ENCODE measurements at places on chromosomes 2 and 18. TPM values are rescaled to one million over a fixed set of nuclear protein-coding genes. Genes with fewer than 3 reads are reported as not detected.

- DNase-seq: no peak
Measured at GRCh38 chr2:144201868-144202468, 318.0 kb downstream of the ZEB2 start.

The MC5R gene
- not detected for total RNA-seq

GRCh38 chr2:164896634-164897355 is 55.2 kb upstream of the COBLL1 start:
- DNase-seq: no peak

DNA sequence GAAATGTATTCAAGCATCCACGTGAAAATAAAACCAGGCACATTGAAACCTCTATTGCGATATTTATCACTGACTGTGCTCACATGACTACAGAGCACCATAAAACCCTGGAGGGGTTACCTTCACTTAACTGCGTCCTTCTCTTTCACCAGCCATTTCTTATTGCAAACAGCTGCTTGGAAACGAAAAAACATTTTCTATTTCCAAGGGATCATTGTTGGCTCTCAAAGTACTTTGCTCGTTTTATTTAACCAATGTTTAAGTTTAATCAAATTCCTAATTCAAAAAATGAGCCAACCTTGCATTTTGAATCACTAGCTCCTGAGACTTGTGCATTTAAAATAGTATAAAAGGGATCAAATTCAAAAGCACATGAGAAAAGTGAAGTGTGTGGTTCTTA is 134.4 kb downstream of the OSR1 start:
- no peak for DNase-seq

The IL18RAP gene
- 9.6 TPM for total RNA-seq

GRCh38 chr2:155223781-155224406 is 525.4 kb downstream of the KCNJ3 start:
- no peak for DNase-seq

GRCh38 chr2:13050764-13051163 is 334.0 kb downstream of the TRIB2 start:
- no peak for DNase-seq

- no peak for DNase-seq
Measured at GRCh38 chr18:49020621-49021021, 69.9 kb upstream of the SMAD7 start.

- DNase-seq: no peak
Measured at GRCh38 chr18:8858888-8859511, 153.6 kb downstream of the MTCL1 start.

The MEP1B gene
- total RNA-seq: not detected

The COL4A3 gene
- not detected for total RNA-seq

The PPP1R1C gene
- not detected for total RNA-seq

- DNase-seq: no peak
Measured at GRCh38 chr2:188238386-188238785, 53.3 kb upstream of the GULP1 start.

- DNase-seq: no peak
Measured at GRCh38 chr18:76371301-76372203, 123.5 kb downstream of the ZNF516 start.

DNA sequence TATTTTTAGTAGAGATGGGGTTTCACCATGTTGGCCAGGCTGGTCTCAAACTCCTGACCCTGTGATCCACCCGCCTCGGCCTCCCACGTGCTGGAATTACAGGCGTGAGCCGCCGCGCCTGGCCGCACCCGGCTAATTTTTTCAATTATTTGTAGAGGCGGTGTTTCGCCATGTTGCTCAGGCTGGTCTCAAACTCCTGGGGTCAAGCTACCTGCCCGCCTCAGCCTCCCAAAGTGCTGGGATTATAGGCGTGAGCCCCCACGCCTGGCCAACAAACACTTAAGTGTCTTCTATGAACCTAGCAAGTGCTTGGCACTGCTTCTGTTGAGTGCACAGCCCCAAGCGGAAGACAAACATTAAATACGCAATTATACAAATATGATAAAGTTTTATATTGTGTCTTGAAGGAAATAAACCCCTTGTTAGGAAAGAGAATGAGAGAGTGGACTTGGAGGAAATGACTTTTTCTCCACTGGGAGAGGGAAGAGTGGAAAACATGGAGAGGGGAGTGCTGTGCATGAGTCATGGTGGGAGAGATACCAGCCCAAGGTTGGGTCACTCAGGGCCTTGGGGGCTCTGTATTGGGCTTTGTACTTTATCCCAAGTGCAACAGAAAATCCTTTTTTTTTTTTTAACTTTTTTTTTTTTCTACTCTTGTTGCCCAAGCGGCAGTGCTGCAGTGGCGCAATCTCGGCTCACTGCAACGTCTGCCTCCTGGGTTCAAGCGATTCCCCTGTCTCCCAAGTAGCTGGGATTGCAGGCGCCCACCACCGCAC is 41.4 kb upstream of the ACTR2 start:
- DNase-seq: no peak

- DNase-seq: no peak
Measured at GRCh38 chr2:145546091-145546490, 1026.2 kb upstream of the ZEB2 start.

DNA sequence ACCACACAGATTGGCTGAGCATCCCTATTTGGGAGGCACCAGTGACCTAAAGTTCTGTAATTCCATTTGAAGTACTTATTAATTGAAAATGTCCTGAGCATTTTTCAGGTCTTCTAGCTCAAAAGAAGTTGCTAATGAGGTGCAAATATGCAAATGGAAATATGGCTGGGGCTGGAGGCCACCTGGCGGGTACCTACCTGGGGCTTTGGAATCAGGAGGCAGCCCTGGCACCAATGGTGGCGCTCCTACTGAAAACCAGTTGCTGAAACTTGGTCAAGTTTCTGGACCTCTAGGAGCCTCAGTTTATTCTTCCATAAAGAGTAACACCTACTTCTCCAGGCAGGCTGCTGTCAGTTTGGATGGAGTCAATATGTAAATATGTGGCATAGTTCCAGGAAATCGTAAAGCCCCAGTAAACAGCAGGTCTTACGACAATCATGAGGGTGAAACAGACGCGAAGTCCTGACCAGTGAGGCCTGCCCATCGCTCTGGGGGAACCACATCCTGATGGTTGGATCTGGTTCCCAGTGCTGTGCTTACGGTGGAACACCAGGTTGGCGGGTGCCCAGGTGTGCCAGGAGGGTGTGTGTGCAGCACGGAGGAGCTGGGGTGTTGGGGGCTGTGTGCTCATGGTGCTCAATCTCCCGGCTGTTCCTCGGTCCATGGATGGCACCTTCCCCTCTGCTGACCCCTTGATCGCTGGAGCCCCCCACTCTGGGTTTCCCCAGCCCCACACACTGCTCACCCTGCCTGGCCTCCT is 186.1 kb downstream of the TWIST2 start:
- DNase-seq: no peak

The MC4R gene
- not detected for total RNA-seq

DNA sequence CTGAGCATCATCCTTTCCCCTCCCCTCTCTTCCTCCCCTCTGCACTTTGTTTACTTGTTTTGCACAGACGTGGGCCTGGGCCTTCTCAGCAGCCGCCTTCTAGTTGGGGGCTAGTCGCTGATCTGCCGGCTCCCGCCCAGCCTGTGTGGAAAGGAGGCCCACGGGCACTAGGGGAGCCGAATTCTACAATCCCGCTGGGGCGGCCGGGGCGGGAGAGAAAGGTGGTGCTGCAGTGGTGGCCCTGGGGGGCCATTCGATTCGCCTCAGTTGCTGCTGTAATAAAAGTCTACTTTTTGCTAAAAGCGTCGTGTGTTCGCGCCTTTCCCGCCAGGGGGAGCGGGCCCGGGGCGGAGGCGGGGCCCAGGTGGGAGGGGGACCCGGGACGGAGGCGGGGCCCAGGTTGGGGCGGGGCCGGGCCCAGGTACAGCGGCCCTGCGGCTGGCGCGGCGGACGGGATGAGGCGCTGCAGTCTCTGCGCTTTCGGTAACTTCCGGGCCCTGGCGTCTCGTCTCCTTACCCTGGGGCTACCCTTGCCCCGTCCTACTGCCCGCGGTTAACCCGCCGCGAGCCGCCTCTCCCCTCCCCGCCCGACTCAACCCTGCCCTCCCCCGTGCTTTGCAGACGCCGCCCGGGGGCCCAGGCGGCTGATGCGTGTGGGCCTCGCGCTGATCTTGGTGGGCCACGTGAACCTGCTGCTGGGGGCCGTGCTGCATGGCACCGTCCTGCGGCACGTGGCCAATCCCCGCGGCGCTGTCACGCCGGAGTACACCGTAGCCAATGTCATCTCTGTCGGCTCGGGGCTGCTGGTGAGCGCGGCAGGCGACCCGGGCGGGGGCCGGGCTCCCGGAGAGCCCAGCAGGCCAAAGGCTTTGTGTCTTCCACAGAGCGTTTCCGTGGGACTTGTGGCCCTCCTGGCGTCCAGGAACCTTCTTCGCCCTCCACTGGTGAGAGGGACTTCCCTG is at the start of gene KRTCAP3:
KRTCAP3 (plus strand) TSS at position 424 of the 962 bp plus-strand sequence; CDS start at position 456, 32 bp downstream.
- DNase-seq: peak; percentile 53

DNA sequence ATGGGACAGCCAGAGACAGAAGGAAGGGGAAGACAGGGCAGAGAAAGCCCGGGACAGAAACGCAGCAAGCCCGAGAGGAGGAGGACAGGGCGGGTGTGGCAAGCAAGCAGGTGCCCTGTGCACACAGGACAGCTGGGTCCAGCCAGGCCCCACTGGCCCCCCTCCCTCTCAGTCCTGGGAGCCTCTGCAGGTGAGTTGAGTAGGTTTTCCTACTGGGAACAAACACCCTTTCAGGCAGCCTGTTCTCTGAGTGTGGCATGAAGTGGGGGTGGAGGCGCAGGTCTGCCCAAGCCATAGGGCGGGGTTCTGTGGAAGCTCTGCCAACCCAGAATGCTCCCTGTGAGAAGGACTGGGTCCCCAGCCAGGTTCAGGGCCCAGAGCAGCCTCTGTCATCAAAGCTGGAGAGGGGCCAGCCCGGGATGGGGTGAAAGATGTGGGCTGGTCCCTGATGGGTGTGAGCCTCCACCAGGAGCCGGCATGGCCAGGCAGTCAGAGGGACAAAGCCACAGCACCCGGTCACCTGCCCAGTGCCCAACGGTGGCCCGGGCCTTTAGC is 129.4 kb downstream of the TFCP2L1 start:
- DNase-seq: no peak

GRCh38 chr18:56900195-56901094 is 246.4 kb upstream of the BOD1L2 start:
- DNase-seq: no peak

DNA sequence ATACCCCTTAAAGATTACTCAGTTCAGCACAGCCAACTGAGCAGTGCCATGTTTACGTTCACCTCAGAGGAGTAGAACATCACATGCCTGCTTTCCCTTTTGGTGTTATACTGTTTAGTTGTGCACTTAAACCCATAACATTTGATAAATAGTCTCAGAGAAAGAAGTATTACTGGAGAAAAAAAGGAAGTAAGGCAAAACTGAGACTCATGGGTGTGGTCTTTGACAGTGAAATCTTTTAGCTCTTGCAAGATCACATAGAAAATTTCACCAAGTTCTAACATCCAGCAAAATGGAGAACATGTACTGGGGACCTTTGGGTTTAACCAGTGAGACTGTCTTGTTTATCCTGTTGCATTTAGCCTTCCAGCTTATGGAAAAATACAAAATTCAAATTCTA is 5.6 kb downstream of the TANK start:
- DNase-seq: no peak

GRCh38 chr2:178271629-178272333 is 77.5 kb downstream of the OSBPL6 start:
- no peak for DNase-seq

- DNase-seq: no peak
Measured at GRCh38 chr18:55774505-55774904, 186.5 kb upstream of the TCF4 start.

The SPP2 gene
- not detected for total RNA-seq

The UPP2 gene
- not detected for total RNA-seq

The PAX3 gene
- not detected for total RNA-seq

The SERPINB10 gene
- not detected for total RNA-seq

DNA sequence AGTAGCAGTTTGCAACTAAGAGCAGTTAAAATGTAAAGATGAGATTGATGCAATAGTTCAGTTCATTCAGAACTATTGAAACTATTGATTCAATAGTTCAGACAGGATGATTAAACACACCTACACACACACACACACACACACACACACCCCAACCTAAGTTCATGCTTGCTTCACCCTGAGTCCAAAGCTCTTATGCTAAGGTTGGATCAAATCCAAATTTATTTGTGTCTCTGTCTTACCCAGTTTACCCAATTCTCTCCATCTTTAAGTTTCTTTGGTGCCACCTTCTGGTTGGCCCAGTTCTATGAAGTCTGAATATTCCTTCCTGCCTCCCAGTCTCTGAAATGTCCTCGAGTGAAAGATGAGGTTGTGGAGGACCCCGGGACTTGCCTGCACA is 5.1 kb downstream of the SERPINB8 start:
- DNase-seq: no peak

DNA sequence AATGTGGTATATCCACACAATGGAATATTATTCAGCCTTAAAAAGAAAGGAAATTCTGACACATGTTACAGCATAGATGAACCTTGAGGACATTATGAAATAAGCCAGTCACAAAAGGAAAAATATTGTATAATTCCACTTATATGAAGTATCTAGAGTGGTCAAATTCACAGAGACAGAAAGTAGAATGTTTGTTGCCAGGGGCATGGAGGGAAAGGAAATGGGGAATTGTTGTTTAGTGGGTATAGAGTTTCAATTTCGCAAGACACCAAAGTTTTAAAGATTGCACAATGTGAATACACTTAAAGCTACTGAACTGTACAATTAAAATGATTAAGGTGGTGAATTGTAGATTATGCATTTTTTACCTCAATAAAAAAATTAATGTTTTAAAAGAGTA is 92.9 kb downstream of the TXNL1 start:
- no peak for DNase-seq

GRCh38 chr18:6374935-6375529 is 39.7 kb downstream of the L3MBTL4 start:
- no peak for DNase-seq

The NR4A2 gene
- total RNA-seq: 27.8 TPM

The REG3A gene
- 0.41 TPM for total RNA-seq

GRCh38 chr2:152740743-152741328 is 22.4 kb downstream of the ARL6IP6 start:
- DNase-seq: no peak

GRCh38 chr2:148901142-148901541 is 26.1 kb downstream of the KIF5C start:
- no peak for DNase-seq

The AGXT gene
- 0.34 TPM for total RNA-seq
